ENCODE measurements at places on chromosomes 6 and 20.

- no peak for DNase-seq
Measured at GRCh38 chr6:21823371-21823770, 229.8 kb downstream of the SOX4 start.

DNA sequence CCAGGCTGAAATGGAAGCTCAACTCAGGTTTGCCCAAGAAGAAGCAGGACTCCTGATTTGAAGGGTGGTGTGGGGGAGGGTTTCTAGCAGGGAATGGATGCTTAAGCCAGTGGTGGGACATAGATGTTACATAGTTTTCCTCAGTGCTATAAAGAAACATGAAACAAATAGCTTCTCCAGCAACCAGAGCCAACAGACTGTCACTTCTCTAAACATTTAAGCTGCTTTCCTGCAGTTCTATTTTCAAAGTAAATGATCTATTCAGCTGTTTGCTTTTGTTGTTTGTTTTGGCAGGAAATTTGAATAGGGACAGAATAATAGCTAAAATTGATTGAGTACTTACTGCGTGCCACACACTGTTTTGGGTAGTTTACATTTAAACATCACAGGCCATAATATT lies 169.0 kb downstream of the UST start:
- DNase-seq = peak; percentile 16

DNA sequence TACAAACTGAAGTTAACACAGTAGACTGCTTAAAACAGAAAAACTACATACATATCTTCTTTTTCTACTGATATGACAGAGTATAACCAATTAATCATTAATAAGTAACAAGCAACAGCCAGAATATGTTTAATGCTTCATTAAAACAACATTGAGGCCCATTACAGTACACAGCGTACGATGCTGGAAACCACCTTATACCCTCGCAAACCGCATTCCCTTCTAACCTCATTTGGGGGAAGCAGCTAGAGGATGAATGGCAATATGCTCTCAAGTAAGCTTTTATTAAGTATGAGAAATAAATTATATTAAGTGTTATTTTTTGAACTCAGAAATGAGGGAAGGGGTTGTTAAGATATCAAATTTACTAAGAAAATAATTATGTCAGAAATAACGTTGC lies 142.4 kb downstream of the GMDS start:
- DNase-seq = no peak

DNA sequence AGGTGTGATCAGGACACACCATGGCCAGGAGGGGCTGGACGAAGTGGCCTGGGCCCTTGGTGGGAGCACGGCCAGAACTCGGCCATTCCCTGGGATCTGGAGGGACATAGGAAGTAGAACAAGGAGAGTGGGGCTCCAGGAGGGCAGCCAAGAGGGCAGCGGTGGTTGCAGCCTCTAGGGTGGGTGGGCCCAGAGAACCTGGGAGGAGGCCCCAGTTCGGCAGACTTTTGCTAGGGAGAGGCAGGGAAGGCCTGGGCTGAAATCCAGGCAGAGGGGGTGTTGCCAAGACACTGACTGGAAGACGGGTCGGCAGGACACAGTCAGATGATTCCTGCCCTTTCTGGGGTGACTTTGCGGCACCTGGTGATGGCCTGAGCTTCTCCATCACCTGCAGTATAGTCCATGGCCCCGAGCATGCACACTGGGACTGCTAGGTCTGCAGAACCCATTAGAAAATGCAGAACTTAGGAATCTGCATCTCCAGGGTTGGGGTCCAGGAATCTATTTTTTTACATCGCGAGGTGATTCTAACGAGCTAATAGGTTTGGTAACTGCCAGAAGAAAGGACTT lies 224.8 kb downstream of the SYNDIG1 start:
- DNase-seq = no peak
